ENCODE measurements at places on chromosomes 5 and 9.

DNA sequence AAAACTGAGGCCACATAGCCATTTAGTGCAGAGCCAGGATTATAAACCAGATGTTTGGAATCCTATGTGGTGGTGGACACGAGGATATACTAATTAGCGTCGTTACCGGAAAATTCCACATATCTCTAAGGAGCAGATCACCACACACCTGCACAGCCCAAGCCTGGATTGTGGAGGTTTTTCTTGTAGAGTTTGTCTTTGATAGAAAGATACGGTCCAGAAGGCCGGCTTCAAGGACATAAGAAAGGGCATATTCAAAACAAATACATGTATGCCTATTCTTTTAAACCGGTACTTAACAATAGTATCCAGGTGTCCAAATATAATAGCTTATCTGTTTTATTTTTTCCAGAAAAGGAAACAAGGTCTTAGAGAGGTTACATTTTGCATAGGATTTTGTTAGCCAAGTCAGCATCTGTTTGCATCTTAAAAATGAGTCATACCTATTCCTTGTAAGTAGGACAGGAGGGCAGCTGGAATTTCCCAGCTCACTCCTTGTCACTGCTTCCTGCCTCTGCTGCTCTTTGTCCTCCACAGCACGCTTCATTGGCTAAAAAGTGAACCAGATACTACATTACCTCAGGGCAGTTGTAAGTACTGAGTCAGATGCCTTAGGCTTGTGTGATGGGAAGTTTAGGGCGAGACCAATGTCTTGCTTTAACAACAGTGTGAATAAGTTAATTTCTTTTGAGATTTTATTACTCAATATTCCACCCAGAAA, 3.6 kb downstream of the TMC1 start:
- DNase-seq: peak; percentile 74

- DNase-seq: no peak
Measured at GRCh38 chr5:773517-774264, 10.8 kb downstream of the ZDHHC11B start.

GRCh38 chr5:103402851-103403250, 144.3 kb downstream of the MACIR start:
- DNase-seq: no peak

GRCh38 chr5:118883362-118883761, 105.0 kb downstream of the DTWD2 start:
- no peak for DNase-seq

DNA sequence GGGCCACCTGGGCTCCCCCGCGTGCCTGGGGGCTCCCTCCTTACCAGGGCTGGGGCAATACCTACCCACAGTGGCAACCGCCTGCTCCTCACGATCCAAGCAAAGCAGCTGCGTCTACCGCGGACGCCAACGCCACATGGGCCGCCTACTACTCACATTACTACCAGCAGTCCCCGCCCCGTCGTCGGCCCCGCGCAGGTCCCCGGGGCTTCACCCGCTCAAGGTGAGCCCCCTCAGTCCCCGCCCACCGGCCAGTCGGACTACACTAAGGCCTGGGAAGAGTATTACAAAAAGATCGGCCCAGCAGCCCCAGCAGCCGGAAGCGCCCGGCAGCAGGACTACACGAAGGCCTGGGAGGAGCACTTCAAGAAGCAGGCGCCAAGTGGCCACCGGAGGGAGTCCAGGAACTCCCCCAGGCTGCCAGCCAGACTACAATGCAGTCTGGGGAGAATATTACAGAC, 106.0 kb upstream of the MTAP start:
- no peak for DNase-seq

- no peak for DNase-seq
Measured at GRCh38 chr5:155759252-155759651, 567.7 kb upstream of the SGCD start.

DNA sequence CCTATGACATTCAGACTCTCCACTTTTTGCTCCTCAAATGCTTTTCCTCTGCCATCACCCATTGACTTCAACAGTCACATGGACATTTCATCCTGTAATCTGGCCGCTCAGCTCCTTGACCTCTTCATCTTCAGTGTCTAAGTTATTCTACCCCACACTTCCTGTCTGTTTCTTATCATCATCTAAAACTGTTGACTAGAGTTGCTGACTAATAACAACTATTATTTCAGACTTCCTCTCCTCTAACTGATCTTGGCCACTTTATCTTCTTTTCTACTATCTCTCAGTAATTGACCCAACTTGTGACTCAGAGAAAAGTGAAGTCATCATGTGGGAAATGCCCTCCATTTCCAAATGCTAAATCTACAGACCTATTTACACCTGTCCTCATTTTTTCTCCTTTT, 254.7 kb upstream of the TRPC7 start:
- no peak for DNase-seq

- no peak for DNase-seq
Measured at GRCh38 chr5:89871906-89872305, 537.6 kb downstream of the CETN3 start.

All from inflammatory macrophage (primary cell).